OCI-LY7 (cell line): ENCODE measurements at places on chromosomes 16 and 17. TPM values are rescaled to one million over a fixed set of nuclear protein-coding genes. Genes with fewer than 3 reads are reported as not detected.

- DNase-seq = no peak
Observed at GRCh38 chr17:78400581-78401240, 22.3 kb downstream of the PGS1 start.

DNA sequence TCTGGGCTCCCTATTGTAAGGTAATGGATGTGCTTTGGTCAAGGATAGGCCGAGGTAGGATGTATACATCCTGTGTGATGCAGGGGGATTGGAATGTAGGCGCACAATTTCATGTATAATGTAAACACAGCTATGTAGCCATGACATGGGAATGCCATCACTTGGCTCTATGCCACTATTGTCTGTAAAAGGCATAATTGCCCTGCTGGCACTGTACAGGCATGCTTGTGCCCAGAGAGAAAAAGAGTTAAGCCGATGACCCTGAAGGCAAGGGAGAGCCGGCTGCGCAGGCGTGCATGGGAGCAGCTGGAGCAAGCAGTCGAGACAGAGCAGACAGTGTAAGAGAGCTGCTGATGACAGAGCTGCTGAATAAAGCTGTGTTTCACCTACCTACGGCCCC is 212.5 kb upstream of the CPHXL start:
- DNase-seq = no peak

The TP53TG3B gene
- total RNA-seq = not detected in 2 replicates

GRCh38 chr16:50444526-50444925 is 75.7 kb upstream of the BRD7 start:
- DNase-seq = no peak

- DNase-seq = no peak
Observed at GRCh38 chr17:42010898-42011516, 6.2 kb downstream of the DNAJC7 start.

The STH gene
- total RNA-seq = not detected in 2 replicates

The WBP2 gene
- total RNA-seq = 117 and 123 TPM in 2 replicates

The TBC1D3E gene
- not detected in 2 replicates for total RNA-seq
